ENCODE measurements at places on chromosomes 2 and 18. TPM values are rescaled to one million over a fixed set of nuclear protein-coding genes. Genes with fewer than 3 reads are reported as not detected.

DNA sequence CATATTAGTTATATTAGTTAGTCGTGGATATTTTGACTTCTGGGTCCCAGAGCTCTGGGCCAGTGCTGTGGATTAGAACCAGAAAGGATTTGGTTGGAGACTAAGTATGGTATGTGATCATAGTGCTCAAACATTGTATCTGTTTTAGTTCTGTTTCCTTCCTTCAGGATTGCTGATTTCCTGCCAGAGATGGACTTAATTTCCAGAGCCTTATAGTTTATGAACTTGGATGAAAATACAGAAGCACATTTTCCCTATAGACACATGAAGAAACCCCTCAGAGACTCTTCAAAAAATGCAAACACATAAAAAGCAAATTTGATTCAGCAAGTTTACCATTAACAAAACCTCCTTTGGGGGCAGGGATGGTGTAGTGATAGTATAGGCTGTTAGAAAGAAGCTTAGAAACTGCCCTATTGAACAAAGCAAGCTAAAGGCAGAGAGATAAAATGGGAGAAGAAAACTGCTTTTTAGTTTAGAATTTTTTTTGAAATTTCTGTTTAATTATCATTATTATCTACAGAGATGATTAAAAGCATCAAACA is 88.7 kb upstream of the EFEMP1 start:
- DNase-seq = no peak

GRCh38 chr18:24397131-24397693 is 412 bp downstream of the OSBPL1A start:
- DNase-seq = no peak

The BMPR2 gene
- total RNA-seq = 11.9 TPM

The CNRIP1 gene
- not detected for total RNA-seq

The OSR1 gene
- total RNA-seq = not detected

The GCG gene
- not detected for total RNA-seq

All from natural killer cell treated with Interleukin-12 subunit alpha and Interleukin-12 subunit beta and Interleukin-15 and Interleukin-18, amount 100 ng/mL, for 72 hours (primary cell).